ENCODE measurements at places on chromosomes 3 and 15.
A peak's percentile ranks its signal among the peaks of the same experiment; 100 is the strongest.

- DNase-seq, result no peak
Measured at GRCh38 chr15:62740141-62741004, 302.2 kb upstream of the TPM1 start.

DNA sequence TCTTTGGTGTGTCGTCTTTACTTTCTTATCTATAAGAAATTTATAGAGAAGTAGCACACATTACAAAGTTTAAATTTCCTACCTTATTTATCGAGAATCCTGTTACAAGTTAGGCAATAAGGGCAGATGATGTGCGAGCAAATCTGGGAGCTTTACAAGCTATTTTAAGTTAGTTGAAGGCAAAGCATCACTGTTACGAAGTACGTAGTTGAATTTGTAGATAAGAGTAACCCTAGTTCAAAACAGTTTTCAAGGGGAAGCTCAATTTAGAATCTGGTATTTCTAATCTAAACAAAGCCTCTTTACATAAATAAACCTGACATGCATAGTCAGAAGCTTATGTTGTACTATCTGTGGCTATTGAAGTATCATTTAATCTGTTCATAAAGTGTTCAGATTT lies 8.4 kb downstream of the KBTBD8 start:
- DNase-seq, result no peak

- DNase-seq, result no peak
Measured at GRCh38 chr15:39345176-39345575, 235.7 kb upstream of the THBS1 start.

GRCh38 chr15:42066764-42067415 lies 27.5 kb downstream of the PLA2G4D start:
- DNase-seq, result no peak

GRCh38 chr3:126017362-126017761 lies 48.4 kb downstream of the ROPN1B start:
- DNase-seq, result no peak

GRCh38 chr3:17808994-17809393 lies 66.6 kb upstream of the TBC1D5 start:
- DNase-seq, result no peak

DNA sequence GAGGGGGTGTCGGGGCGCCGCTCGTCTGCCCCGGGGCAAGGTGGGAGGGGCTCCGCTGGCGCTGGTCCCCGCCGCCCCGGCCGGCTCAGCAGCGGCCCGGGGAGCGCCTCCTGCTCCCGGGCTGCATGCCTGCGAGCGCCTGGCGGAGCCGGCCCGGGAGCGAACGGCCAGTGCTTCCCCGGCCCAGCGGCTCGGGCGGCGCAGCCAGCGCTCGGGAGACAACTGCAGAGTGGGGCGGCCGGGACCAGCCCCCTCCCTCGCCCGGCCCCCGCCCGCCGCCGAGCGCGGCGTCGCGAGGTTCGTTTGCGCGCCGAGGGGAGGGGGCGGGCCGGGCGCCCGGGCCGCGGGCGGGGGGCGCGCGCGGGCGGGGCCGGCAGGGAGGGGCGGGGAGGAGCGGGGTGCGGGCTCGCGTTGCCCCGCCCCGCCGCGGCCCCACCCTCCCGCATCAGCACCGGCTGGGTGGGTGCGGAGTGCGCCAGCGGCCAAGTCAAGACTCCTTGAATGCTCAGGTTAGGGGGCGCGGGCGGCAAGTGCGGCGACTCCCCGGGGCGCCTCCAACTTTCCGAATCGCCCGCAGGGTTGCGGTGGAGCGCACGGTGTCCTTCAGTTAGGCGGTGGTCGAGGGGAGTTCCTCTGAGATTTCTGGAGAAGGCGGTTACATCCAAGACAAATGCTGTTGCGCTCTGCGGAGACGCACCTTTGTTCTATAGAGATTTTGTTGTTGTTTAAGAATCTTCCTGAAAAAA lies at the start of gene RGMA:
TSS of gene RGMA (minus strand) at position 231 of the 746 bp plus-strand sequence. CDS start 279 bp downstream, outside the sequence.
- DNase-seq, result no peak

GRCh38 chr3:194054961-194055360 lies 81.0 kb upstream of the HES1 start:
- DNase-seq, result no peak

DNA sequence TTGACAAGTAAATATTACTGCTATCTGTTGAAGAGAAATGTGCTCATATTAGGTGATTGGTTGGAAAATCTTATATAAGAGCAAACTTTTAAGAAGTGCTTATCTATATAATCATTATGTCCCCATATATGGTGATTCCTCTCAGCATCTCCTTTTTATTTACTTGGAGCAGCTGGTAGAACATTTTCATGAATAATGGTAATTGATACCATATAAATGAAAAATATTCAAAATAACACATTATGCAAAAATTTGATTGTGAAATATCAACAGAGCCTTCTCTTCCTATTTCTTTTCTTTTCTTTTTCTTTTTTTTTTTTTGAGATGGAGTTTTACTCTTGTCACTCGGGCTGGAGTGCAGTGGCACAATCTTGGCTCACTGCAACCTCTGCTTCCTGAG lies 56.2 kb downstream of the ROBO2 start:
- DNase-seq, result no peak

DNA sequence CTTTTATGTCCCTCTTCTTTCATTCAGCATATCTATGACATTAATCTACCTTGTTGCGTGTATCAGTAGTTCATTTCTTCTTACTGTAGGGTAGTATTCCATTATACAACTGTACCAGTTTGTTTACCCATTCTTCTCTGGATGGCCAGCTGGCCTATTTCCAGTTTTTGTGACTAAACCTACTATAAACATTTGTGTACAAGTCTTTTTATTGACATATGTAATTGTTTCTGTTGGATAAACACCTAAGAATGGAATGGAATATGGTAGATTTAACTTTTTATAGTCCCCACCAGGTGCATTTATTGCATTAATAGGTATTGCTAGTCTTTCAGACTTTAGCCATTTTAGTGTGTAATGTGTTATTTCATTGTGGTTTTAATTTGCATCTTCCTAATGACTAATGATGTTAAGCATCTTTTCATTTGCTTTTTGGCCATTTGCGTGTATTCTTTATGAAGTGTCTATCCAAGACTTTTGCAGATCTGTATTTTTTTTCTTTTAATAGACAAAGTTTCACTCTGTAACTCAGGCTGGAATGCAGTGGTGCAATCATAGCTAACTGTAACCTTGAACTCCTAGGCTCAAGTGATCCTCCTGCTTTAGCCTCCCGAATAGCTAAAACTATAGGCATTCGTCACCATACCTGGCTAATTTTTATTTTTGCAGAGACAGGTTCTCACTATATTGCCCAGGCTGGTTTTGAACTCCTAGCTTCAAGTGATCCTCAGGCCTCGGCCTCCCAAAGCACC lies 41.9 kb upstream of the XRN1 start:
- DNase-seq, result no peak

DNA sequence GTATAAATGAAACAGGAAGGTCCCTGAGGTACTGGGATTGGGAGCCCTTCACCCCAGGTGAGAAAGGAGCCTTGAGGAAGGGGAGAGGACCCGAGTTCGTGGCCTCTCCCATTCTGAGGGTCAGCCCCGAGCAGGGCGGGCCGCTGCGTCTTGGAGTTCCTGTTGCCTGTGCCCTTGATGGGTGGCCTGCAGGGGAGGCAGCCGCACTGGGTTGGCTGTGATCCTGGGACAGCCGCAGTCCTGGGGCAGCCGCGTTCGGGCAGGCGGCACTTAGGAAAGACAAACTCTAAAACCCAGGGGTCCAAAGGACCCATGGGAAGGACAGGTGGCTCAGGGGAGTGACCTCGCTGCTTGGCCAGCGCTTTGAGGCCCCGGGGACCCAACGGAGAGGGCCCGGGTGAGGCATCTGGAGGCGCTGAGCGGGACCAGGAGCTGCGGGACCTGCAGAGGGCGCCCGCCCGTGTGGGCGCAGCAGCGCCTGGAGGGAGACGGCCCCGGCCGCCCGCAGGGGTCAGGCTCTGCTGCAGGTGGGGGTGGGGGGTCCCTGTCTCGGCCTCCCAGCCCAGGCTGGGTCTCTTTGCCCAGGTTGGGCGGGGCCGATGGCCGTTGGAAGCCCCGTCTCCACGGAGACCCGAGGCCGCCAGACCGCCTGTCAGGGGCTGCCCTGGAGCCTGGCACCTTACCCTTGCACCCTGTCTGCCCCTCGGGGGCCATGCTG lies 65.1 kb downstream of the HMCES start:
- DNase-seq, result no peak

DNA sequence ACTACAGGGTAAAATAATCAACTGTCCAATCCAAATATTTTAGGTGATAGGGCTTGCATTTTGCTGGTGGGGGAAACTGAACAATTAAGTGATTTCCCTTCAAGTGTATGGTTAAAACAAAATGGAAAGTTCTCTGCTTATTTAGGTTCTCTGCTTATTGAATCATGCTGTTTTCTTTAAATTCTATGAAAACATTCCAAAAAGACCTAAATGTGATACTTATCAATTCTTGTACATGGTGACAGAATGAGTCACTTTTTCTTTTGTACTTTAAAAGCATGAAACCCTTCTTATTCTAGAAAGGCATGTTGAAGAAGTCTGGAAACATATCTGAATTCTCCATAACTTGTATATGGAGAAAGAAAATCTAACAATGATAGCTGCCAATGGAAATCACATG lies 192.6 kb downstream of the FMN1 start:
- no peak for DNase-seq

DNA sequence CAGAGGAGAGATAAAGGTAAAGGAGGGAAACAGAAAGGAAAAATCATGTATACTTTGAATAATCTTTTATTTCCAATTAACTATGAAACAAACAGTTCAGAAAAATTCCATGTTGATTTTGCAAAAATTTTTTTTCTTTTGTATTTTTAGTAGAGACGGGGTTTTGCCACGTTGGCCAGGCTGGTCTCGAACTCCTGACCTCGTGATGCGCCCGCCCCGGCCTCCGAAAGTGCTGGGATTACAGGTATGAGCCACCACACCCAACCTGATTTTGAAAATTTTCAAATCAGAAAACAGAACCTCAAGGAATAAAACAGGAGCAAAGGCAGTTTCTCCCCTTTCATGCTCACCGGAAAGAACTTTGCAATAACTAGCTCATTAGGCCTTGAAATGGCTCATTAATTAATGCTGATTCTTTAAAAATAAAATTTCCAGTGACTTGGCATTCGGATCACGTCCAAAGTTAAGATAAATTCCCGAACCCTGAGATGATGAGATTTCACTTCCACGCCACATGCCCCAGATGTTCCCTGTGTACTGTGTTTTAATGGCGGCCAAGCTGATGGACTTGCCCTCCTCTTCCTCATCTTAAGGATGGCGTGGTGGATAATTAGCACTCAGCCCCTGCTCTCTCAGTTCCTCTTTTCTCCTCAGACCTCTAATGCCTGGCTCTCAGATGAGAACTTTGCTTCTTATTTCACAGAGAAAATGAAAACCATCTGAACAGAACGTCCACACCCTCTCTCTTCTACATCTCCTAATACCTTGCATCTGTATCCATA lies 10.8 kb downstream of the BCL2L10 start:
- no peak for DNase-seq

DNA sequence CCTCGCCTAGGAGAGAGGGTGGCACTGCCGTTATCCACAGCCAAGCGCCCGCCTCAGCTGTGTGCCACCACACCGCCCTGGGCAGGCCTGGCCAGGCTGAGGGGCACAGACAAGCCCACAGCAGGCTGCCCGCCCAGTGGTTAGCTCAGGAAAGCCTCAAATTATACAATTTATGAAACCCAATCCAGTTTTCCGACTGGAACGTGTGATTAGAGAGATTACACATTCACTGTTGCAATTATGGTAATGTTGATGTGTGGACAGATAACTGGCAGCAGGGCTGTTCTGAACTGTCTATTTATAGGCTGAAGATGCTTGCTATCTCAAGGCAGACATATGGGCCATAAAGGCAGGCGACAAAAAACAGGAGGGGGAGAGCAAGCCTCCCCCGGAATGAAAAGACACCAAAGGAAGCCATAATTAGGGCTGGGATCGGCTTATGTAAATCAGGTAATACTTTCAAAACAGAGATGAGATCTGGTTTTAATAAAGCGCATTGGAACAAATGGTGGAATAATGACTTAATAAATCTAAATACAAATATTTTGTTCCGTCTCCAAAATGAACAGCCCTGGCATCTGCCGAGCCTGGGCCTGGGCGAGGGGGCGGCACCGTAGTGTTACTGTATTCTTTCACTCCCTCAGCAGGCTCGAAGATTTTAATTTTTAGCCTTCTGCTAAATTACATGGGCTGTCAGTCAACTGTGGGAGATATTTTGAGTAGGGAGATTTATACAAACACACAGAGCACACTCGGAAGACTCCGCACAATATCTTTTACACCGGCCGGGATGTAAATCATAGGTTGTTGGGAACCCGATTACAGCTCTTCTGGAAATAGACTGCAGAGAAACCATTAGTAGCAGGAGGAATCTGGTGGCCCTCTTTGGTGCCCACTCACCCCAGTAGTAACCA lies 103.1 kb upstream of the TLE3 start:
- DNase-seq, result no peak

DNA sequence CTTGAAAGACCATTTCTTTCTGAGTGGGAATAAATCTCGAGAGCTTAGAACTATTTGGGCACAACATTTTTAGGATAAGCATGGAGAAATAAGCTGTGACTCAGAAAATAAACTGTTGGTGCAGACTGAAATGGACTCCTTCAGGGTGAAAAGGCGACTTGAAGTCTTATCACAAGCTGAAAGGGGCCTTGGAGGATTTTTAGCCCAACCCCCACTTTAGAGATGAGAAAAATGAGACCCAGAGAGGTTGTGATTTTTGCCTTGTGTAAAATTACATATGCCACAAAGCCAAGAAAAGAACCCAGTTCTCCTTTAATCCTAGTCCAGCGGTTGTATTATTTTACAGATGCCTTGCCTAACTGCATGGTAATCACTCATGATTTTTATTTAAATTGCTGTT lies 1.5 kb downstream of the ATP1B3 start:
- no peak for DNase-seq

DNA sequence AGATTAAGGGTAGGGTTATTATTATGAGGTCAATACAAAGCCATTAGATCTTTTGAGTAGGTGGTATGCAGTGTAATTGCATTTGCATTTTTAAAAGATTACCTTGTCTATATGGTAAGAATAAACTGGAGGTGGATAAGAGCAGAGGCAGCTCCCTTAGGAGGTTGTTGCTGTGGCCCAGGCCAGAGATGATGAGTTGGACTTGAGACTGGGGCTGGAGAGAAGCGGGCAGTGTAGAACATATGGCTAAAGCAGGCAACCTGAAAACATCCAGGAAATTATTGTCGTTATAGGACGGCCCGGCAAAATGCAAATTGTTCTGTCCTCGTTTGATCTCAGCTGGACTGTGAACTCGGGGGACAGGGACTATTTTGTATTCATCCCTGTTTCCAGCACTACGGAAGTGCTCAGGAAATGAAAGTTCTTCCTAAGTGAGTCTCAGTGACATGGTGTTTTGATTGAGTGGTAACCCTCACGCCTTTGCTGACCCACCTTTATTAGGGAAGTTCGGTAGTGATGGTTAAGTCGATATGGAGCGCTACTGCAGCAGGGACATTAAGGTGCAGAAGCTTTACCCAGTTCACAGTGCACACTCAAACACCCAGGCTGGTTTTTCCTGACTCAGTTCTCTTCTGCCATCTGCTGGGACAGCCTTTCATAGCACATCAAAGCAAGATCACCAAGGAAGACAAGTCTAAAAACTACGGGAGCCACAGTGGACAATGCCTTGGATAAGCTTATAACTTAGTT lies 27.2 kb upstream of the VPS33B start:
- DNase-seq, result peak; percentile 8
